Fibroblast of pulmonary artery (primary cell): ENCODE measurements at places on chromosomes 16 and 17.

DNA sequence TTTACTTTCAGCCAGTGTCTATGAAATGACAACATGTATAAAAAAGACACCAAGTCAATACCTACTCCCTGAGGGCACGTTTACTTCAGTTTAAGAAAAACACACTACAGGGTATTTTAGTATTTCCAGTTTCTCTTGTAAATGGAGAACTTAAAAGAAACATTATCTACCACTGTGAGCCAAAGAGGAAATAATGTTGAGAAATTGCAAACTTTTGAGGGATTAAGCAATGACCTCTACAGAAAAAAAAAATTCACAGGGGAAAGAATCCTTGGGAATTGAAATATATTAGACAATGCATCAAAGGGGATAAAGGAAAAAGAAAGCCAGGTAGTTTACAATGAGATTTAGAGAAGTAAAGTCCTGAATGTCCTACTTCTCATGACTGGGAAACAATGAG, 126.0 kb downstream of the KCNJ2 start:
- DNase-seq = peak; percentile 1

DNA sequence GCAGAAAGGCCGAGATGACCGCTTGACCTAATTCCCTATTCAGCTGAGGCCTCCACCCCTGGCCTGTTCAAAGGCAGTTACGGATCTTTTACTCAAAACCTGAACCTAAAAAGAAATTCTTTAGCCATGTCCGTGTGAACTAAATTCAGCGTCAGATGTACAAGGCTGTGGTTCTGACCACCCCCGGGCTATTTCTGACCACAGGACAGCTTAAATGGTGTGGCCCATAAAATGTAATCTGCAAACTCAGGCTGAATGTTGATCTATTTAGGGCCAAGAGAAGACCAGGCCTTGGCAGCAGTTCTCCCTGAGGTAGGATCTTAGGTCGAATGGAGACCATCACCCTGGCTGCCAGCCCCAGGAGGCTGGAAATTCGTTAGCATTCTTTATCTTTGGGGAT, 485.5 kb downstream of the WWOX start:
- no peak for DNase-seq

GRCh38 chr17:1286379-1287106, 7.1 kb downstream of the TRARG1 start:
- no peak for DNase-seq

DNA sequence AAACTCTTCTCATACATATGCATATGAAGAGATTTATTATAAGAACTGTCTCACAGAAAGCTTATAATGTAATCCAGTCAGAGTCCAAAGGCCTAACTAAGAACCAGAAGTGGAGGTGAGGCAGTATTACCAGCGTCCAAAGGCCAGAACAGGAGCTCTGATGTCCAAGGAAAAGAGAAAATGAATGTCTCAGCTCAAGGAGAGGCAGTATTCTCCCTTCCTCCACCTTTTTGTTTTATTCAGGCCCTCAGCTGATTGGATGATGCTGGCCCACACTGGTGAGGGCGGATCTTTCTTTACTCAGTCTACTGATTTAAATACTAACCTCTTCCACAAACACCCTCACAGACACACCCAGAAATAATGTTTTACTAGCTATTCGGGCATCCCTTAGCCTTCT, 43.4 kb downstream of the FBXL20 start:
- DNase-seq = no peak

DNA sequence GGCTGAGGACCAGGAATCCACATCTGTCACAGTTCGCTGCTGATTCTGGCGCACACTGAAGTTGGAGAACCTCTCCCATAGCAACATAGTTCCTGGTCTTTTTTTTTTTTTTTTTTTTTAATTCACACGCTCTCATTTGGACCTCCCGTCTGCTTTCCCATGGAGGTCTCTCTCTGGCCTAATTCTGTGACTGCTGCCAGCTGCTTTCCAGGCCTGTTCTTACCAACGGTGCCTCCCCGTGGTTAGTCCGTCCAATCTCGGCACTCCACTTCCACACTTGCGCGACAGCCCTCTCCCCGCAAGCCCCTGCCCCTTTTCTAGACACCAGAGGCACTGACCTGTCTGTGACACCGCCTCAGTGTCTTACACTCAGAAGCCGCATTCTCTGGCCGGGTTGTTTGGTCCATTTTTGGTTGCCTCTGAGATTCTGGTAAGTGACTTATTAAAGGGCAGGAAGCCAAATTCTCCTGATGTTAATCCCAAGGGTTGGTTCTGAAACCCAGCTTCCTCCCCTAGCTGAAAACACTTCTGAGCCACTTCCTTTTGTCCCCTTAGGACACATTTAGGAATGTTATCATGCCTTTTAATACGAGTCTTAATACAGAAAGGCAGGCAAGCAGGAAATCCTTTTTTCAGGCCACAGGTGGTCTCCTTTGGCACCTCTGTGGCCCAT, 1.1 kb upstream of the AKTIP start:
- DNase-seq = peak; percentile 72

- DNase-seq = no peak
These were observed 36.3 kb downstream of the DHRS7B start for GRCh38 chr17:21163101-21163500.

GRCh38 chr16:67707210-67707609, 11.9 kb downstream of the GFOD2 start:
- no peak for DNase-seq

- DNase-seq = no peak
These were observed 26.2 kb downstream of the CHD9 start for GRCh38 chr16:53081032-53081424.

- peak; percentile 71 for DNase-seq
These were observed 28.3 kb downstream of the VPS35L start for GRCh38 chr16:19583665-19584300.

DNA sequence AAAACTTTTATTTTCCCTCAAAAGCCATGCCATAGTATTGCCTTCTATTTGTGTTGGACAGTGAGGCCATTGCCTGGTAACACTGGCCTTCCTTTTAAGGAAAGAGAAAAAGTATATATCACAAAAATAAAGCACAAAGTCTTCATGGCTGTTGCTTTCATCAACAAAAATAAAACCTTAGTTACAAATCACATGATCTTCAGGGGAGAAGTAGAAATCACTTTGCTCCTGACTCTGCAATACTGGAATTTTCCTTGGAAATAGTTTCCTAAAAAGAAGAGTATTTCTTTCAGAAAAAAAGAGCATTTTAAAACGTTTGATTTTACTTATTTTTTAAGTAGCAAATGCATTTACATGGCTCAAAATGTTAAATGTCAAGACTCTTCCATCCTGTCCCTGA, 41.9 kb downstream of the FAM20A start:
- DNase-seq = no peak

GRCh38 chr16:22763437-22764080, 50.4 kb upstream of the HS3ST2 start:
- no peak for DNase-seq

- peak; percentile 45 for DNase-seq
These were observed 124.1 kb downstream of the PRKCA start for GRCh38 chr17:66426397-66427033.

GRCh38 chr16:4139968-4140367, 23.7 kb upstream of the ADCY9 start:
- DNase-seq = no peak

GRCh38 chr17:48174833-48175523, 67.4 kb downstream of the SNX11 start:
- DNase-seq = no peak

DNA sequence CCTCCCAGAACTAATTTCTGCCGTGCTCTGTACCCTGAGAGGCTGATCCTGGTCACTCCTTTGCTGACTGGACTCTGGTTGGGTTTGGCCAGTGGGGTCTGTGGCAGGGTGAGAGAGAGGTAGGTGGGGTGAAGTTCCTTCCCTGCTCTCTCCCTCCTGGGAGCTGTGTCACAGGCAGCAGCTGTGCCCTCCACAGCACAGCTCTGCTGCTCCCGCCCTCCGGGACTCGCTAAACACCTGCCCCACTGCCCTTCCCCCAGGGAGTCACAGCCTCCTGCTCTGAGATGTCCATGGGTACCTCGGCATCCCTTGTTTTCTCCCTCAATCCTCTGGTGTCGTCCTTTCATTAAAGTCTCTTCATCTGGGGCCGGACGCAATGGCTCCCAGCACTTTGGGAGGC, 66.4 kb downstream of the SRCIN1 start:
- no peak for DNase-seq

DNA sequence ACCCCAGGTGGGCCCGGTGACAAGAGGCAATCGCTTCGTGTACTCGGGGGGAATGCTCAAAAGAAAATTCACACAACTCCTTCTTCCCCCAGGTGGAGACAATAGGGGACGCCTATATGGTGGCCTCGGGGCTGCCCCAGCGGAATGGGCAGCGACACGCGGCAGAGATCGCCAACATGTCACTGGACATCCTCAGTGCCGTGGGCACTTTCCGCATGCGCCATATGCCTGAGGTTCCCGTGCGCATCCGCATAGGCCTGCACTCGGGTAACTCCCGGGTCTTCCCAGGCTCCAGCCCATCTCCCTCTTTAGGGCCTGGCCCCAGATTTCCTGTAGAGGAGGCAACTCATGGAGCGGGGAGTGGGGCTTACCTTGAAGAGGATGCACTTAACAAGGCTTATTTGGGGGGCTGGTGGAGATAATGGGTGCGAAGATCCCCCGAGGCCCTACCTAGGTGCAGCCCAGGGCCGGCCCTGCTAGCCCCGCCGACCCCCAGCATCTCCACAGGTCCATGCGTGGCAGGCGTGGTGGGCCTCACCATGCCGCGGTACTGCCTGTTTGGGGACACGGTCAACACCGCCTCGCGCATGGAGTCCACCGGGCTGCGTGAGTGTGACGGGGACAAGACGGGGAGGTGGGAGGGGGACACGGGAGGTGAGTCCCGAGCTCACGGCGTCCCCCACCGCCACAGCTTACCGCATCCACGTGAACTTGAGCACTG, 13.0 kb downstream of the GUCY2D start:
- DNase-seq = no peak

DNA sequence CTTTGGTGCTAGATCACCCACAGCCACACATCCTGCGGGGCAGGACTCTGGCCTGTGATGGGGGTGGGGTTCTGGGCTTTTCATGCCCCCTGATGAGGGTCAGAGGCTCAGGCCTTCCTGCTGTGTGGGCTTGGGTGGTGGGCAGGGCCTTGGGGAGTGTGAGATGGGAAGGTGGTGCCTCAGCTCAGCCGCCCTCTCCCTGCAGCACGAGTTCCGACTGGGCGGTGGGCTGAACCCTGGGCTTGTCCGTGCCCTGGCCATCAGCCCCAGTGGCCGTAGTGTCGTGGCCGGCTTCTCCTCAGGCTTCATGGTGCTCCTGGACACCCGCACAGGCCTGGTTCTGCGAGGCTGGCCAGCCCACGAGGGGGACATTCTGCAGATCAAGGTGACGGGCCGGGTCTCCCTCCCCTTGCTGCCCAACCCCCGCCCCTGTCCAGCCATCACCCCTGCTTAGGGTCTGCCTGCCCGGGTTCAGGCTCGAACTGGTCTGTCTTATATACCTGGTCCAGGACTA, 6.8 kb upstream of the SERPINF2 start:
- DNase-seq = no peak

DNA sequence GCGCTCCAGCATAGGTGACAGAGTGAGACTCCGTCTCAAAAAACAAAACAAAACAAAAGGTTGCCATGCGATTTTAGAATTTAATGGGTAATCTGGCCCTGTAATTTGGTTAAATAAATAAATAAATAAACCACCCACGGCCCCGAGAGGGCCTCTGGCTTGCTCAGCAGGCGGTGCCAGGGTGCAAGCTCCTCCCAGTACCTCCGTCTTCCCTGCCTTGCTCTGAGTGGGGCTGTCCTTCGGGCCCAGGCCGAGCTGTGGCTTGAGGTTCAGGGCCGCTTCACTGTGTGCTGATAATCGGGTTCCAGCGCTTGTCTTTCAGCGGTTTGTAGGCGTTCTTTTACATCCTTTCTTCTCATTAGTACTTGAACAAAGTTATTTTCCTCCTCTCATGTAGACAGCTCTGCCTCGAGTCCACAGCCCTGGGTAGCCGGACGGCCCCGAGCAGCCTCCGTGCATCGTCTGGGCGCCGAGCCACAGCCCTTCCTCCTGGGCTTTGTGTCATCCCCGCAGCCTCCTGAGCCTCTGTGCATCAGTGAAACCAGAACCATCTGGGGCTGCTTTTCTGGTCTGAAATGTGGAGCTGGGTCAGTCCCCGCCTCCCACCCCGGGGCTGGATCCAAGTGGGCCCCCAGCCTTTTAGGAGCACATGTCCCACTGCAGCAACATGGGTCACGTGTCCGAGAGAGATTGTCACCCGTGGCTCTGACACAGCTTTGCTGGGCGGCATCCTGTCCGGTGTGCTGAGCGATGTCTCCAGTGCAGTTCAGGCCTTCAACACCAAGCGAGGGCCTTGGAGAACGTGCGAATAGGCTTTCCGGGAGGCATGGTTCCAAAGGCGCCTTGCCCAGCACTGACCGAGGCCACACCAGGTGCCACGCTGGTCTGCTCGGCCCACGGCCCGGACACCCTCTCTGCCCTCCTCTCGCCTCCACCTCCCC, 157.4 kb upstream of the CHMP6 start:
- peak; percentile 53 for DNase-seq

- DNase-seq = no peak
These were observed 23.2 kb downstream of the CDH3 start for GRCh38 chr16:68668266-68668665.

DNA sequence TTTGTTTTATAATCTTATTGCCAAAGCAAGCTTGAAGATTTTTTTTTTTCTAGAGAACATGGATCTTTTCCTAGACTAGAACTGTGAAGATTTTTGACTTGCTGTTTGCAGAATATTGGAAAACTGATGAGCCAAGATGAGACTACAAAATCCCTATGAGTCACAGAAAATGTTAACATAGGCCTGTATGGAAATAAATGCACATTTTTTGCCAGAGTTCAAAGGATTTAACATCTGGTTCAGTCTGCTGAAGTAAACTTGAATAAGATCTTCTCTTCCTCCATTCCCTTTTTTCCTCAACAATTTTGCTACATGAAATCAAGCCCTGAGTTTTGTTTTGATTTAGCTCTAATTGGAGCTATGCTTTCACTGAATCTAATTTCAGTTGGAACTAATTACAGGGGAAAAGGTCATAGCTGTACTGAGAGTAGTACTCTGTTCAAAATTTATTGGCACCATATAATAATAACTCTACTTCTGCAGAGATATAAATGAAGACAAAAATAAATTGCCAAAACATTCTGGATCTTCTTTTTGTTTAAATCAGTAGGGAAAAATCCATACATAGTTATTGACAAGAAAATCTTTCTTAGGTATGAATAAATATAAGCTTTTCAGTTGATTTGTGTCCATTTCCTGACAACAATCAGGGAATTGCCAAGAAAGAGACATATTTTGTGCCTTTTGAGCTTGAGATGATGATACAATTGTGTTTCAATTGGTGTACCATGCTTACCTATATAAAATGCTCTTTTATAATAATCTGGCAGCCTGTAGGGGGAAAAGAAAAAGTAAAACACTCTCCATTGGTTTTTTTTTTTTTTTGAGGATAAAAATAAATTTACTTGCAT, 387.5 kb upstream of the GOT2 start:
- no peak for DNase-seq

DNA sequence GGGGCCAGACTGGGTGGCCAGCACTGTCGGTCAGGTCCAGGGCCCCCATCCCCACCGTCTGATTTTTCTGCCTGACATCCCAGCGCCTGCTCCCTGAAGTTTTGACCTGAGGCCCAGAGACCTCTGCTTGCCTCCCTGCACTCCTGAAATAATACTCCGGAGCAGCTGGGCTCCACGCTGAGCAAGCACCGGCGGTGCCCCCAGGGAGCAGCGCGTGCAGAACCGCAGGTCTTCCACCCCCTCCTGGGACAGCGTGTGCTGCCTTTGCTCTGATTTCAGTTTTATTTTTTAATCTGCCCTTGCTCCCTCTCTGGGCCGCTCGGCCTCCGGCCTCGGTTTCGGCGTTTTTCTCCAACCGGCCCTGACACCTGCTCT, 132.4 kb upstream of the GSE1 start:
- no peak for DNase-seq

- no peak for DNase-seq
These were observed 274.7 kb downstream of the HS3ST4 start for GRCh38 chr16:25966172-25967097.

- no peak for DNase-seq
These were observed 52.8 kb downstream of the SOCS1 start for GRCh38 chr16:11203111-11203623.
